ENCODE measurements at places on chromosomes 7 and 10.
A peak's percentile ranks its signal among the peaks of the same experiment; 100 is the strongest.

GRCh38 chr10:75408509-75408875, 6.9 kb upstream of the ZNF503 start:
- DNase-seq, result no peak

- DNase-seq, result peak; percentile 60
These were observed 559 bp downstream of the DBF4 start for GRCh38 chr7:87876869-87877234.

DNA sequence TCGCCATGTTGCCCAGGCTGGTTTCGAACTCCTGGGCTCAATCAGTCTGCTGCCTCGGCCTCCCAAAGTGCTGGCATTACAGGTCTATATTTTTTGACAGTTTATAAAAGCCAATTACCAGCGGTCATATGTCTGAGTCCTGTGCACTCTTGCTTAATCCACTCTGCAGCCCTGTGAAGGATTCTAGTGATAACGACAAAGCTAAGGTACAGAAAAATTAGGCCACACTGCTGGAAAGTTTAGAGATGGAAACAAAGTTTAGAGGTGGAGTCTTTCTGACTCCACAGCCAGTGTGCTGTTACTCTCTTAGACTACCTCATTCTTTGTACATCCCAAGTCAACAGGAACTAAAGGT, 707 bp downstream of the PTER start:
- DNase-seq, result no peak

GRCh38 chr10:34083567-34083966, 731.5 kb downstream of the PARD3 start:
- no peak for DNase-seq

GRCh38 chr10:99779335-99779734, 3.1 kb upstream of the ABCC2 start:
- DNase-seq, result peak; percentile 30

DNA sequence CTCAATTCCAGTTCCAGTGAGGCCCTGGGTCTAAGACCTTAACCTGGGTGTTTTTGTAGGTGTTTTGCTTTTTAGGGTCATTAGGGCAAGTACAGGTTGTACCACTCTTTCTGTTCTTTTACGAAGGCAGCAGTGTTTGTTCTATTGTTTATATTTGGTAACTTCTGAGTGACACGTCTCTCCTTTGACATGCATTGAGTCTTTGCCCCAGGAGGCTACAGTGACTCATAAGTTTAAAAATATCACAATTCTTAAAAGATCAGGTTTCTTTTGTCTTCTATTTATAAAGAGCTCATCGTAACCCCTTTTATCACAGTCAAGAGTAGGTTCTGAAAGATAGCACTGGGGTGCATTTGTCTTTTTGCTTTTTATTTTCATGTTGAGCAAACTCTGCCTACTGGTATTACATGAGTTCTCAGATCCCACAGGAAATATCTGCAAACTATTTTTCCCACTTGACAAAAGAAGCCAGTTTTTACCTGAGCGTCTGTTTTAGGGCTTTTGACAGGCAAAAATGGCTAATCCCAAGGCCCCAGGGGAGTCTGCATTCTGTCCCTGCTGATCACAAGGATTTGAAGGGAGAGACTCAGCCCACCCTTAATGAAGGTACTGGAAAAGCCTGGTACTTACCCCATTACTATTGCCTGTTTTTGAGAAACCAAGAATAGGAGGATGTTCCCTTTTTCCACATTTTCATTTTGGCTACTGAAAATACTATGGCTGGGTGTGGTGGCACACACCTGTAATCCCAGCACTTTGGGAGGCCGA, 7.9 kb downstream of the NUDT13 start:
- DNase-seq, result peak; percentile 25

- no peak for DNase-seq
These were observed 818.3 kb downstream of the MAGI2 start for GRCh38 chr7:78635026-78635793.

GRCh38 chr7:45597286-45597984, 23.3 kb downstream of the ADCY1 start:
- no peak for DNase-seq

- no peak for DNase-seq
These were observed 7.9 kb upstream of the FAM170B start for GRCh38 chr10:49141541-49142332.

DNA sequence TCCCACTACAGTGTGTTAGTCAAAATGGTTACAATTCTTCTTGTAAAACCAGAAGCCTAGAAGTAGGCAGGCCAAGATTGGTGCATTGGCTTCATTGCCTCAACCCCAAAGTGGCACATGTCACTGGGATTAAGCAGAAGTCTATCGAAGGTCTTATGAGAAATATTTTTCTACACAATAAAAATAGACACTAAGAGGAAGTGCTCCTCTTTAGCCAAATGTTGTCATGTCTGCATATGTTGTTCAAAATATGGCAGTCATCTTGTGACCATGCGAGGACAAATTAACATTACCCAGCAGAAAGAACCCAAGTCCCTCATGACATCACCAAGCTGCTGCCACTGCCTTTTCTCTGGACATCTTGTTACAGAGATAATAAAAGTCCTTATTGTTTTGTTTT, 6.3 kb upstream of the NSMCE4A start:
- no peak for DNase-seq

GRCh38 chr7:150408393-150409299, 29.5 kb downstream of the ZNF775 start:
- DNase-seq, result no peak

GRCh38 chr7:150949971-150950491, 28.1 kb downstream of the KCNH2 start:
- DNase-seq, result no peak

DNA sequence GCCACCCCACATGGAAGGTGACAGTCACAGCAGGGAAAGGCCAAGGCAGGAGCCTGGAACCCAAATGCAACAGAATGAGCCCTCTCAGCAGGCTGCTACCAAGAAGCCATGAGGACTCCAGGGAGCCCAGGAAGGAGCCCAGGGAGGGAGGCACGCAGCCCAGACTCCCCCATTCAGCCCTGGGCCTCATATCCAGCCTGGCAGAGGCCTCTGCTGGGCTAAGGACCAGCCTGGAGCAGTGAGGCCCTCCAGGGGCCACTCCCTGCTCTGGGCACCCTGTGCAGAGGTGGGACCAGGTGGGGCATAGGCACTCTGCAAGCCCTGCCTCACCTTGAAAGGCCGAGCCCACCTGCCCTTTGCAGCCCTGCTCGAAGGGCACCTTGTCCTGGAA, 25.8 kb upstream of the ZNF488 start:
- DNase-seq, result no peak

DNA sequence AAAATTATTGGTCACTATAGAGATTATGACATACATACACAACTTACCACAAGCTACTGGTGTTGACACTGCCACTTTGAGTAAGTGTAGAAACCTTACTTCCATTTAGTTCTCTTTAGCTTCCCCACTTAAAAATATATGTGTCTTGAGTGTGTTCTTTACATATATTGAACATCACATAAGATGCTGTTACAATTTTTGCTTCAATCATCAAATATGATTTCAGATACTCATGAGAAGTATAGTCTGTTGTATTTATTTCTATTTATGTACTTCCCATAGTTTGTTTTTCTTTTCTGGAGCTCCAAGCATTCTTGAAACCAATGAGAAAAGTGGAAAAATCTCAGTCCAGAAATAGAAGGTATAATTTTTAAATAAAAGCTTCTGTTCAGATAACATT, 102.7 kb upstream of the SDK1 start:
- no peak for DNase-seq

GRCh38 chr10:59206204-59206720, 29.8 kb downstream of the PHYHIPL start:
- DNase-seq, result no peak

GRCh38 chr7:99579956-99580777, 17.9 kb upstream of the TMEM225B start:
- peak; percentile 31 for DNase-seq

DNA sequence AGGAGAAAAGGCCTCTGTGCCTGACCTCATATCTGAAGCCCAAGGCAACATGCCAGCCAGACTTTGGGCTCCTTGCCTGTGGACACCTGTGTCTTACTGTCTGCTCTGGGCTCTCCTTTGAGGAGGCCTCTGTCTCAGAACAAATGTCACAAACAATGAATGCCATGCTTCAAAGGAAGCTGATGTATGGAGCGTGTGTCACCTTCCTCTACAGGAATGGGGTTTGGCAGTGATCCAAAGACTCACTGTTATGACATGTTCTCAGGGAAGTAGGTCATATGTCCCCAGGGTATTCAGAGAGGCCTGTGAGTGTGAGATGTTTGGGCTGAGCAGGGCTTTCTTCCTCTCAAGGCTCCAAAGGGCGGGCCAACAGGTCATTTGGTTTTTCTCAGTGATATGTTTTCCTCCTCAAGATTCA, 38.4 kb downstream of the PTPRE start:
- DNase-seq, result peak; percentile 15

- DNase-seq, result peak; percentile 34
These were observed 151.8 kb upstream of the YAE1 start for GRCh38 chr7:39414224-39415035.

DNA sequence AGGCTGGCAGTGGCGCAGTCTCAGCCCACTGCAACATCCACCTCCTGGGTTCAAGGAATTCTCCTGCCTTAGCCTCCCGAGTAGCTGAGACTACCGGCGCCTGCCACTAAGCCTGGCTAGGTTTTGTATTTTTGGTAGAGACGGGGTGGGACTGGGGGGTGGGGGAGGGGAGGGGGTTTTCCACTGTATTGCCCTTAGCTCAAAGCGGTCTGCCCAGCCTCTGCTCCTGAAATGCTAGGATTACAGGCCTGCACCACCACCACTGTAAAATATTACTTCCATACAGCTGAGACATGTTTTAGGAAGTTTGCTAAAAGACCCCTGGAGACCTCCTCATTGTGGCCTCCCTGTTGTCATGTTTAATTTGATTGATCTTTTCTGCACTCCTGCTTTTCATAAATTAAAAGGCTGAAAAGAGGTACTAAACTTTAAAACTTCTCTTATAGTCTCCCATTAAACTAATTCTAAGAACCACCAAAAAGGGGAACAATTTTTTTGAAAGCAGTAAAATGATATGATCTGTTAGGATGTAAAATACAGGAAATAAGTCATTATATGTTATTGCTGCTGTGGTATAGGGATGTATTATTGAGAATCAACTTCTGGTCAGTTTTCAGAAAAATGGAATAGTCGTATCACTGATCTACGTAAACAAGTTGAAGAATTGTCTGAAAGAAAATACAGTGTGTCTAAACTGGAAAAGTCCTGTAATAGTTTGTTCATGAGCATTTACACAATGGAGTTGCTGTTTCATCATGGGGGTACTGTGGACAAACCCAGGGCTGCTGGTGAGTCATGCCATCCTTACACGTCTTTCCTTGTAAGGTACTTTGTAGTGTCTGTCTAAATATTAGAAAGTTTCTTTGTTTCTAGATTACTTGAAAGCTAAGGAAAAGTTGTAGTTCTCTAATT, 72.9 kb upstream of the TMEM248 start:
- DNase-seq, result no peak

- no peak for DNase-seq
These were observed 921.3 kb upstream of the AUTS2 start for GRCh38 chr7:68676813-68677535.

- DNase-seq, result no peak
These were observed 347.5 kb downstream of the DNAJB6 start for GRCh38 chr7:157684157-157684908.

DNA sequence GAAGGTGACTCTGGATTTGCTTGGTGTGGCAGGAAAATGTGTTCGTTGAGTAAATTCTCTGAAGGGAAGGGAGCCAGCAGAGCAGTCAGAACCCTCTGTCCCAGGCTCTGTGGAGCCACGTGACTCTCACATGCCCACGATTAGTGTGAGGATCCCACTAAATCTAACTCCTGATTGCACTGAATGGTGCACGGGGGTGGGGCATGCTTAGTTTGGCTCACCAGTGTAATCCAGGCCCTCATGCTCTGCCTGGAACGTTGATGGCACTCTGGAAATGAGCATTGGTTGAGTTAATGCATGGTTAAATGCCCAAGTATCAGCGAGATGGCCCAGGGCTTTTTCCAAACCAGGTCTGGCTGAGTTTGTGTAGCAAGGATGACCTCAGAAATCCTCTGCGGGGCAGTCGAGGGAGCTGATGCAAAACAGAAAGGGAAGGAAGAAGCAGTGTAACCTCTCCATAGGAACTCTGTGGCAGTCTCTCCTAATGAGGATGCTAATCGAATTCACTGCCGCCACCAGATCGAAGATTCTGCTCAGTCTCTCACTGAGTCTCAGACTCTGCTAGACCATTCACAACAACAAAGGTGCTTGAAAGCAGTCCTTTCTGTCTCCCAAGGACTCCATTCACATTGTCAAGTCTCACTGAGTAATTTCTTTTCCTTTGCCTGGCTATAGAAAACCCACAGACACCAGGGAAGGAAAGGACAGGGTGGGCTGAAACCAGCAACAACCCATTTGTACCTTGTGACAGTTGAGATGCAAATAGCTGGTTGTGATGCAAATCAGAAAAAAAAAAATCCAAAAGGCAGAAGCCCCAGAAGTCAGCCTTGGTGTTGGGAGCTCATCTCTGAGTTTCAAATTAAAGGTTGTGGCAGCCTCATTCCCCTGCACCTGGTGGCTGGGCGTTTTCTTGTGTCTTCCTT, 98.1 kb downstream of the C10orf105 start:
- DNase-seq, result no peak

All from AG08395 (cell line).